GM13977 (cell line): ENCODE measurements at places on chromosomes 16 and 17.

GRCh38 chr16:57012353-57012752 lies 23.0 kb downstream of the NLRC5 start:
- no peak for DNase-seq

DNA sequence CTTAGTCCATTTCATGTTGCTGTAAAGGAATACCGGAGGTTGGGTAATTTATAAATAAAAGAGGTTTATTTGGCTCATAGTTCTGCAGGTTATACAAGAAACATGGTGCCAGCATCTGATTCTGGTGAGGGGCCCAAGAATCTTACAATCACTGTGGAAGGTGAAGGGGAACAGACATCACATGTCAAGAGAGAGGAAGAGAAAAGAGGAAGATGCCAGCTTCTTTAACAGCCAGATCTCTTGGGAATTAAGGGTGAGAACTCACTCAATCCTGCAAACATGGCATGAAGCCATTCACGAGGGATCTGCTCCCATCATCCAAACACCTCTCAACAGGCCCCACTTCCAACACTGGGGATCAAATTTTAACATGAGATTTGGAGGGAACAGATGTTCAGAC lies 49.5 kb downstream of the BMERB1 start:
- DNase-seq = no peak

DNA sequence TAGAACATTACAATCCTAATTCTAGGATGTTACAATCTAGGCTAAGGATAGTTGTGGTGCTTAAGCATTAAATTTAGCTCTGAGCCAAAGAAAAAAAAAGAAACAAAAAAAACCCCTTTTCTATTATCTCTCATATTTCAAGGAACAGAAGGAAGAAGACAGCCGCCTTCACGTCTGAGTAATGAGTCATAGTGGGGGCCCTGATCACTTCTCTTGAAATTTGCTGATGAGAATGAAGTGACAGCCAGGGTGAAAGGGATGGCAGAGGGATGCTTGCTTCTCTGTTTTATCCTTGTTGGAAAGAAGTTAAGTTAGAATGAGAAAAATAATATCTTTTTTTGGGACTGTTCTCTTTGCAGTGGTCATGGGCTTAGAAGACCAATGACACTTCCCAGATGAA lies 82.6 kb upstream of the MPHOSPH6 start:
- no peak for DNase-seq

DNA sequence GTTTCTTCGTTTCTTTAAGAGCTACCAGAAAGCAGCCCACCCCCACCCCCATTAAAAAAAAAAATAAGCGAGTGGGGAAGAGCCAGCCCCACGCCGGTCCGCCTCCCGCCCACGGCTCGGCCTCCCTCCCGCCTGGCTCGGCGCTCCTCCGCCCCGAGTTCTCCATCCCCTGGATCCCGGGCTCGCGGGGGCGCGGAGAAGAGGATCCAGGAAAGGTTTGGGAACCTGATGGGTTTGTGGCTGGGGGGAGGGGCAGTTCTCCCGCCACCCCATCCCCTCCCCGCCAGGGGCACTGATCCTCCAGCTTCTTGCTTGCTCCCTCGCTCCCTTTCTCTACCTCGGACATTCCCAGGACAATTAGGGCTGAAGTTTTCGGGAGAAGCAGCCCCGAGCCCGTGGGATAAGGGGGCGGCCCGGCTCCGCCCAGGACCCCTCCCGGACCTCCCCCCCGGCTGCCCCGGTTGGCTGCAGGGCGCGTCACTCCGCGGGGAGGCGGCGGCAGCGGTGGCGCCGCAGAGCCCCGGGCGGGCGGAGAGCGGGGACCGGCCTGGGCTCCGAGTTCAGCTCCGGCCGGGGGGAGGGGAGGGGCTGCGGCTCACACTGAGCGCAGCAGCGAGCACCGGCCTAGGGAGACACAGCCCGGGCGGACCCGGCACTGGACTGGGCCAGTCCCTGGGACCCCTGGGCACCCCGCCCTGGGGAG lies 1.0 kb upstream of the SALL1 start:
- no peak for DNase-seq

GRCh38 chr17:53061446-53061845 lies 761.3 kb upstream of the KIF2B start:
- DNase-seq = no peak

GRCh38 chr16:51450909-51451308 lies 299.8 kb upstream of the SALL1 start:
- DNase-seq = no peak

GRCh38 chr16:78211946-78212345 lies 112.5 kb downstream of the WWOX start:
- no peak for DNase-seq

- DNase-seq = peak; percentile 80
Observed at GRCh38 chr17:32659419-32659842, 172.6 kb downstream of the CDK5R1 start.

- no peak for DNase-seq
Observed at GRCh38 chr16:27084307-27085028, 17.7 kb downstream of the C16orf82 start.

DNA sequence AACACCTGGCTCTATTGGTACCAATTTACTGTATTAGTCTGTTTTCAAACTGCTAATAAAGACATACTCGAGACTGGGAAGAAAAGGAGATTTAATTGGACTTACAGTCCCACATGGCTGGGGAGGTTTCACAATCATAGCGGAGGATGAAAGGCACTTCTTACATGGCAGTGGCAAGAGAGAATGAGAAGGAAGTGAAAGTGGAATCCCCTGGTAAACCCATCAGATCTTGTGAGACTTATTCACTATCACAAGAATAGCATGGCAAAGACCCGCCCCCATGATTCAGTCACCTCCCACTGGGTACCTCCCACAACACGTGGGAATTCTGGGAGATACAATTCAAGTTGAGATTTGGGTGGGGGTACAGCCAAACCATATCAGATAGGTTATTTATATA lies 22.6 kb upstream of the GOSR1 start:
- no peak for DNase-seq

DNA sequence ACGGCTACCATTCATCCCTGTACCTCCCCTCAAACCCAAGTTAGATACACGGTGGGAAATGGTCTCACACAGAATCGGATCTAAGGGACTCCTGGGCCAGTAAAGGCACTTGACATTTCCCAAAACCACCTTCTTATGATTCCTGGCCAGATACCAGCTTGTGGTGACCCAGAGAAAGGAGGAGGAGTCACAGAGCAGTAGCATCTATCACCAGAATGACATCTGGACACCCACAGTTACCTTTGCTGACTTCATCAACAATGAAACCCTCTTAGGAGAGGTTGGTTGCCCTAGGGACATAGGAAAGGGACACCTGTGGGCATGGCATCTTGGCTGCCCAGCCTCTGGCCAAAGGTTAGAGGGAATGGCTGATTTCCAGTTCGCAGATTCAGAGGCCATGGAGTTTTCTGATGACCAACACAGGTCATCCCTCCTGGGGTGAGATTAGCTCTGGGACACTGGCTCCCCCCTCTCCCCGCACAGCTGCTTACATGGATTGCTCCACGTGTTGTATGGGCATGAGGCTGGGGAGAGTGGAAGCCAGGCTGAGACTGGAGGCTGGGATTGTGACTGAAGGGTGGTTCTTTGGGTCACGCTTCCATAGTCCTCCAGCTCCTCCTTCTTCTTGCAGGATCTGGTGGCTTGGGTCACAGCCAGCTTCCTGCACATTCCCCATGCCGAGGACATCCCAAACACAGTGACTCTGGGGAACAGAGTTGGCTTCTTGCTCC lies 1.4 kb upstream of the AOC3 start:
- no peak for DNase-seq

DNA sequence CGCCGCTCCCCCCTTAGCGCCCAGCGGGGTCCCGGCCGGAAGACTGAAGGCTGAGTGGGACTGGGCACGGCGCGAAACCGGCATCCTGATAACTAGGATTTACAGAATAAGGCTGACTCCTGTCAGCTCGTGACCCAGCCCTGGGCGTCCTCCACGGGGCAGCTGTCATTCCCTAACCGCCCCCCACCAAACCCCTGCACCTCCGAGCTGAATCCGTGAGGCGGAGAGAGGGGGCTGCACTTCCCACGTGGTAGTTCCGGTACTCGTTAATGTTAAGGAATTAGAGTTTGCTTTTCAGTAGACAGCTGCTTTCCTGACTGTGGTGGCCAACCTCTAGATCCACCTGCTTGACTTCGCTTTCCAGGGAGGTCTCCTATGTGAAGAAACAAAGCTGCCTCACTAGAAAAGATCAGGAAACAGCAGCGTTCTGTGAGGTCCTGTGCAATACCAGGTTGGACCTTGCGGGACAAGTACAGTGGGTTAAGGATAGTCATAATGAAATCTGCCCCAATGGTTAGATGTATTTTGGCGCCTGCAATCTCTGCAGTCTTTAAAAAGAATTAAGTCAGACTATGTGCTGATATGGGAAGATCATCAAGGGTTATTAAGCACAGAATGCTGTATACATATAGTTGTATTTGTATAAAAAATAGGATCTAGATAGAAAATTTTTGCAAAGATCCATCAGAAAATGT lies 1.1 kb upstream of the WBP2 start:
- no peak for DNase-seq

DNA sequence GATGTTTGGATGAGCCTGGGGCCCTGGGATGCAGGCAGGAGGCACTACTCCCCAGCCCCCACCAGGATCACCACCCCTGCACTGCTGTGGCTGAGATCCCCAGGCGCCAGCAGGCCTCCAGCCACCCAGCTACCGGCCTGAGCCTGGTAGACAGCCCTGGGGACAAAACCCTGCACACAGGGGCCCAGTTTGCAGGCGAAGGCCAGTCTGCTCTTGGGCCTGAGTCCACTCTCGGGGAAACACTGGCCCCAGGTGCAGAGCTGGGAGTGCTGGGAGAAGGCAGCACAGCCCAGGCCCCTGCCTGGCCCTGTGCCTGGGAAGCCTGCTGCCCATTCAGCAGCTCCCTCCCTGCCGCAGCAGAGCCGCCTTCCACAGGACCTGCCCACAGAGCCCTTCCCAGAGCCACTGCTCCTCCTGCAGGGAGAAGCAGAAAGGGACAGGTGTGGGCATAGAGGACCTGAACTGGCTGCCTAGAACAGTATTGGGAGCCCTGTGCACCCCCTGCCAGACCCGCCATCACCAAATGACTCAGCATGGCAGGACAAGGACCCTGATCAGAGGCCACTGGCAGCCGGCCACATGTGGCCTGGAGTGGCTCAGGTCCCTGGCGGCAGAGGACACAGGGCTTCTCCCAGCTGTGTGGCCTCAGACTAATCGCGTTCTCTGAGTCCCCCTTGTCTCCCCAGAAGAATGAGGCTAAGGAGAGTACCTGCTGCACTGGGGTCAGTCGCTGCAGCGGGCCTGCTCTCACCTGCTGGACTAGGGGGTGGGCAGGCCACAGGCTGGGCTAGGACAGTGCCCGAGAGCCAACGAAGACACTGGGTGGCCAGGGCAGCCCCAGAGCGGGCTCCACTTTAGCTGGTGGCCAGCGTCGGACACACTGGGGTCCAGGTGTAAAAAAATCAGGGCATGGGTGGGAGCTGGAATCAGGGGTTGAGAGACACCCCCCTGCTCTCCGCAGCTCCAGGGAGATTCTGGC lies 10.7 kb downstream of the MSRB1 start:
- DNase-seq = no peak

DNA sequence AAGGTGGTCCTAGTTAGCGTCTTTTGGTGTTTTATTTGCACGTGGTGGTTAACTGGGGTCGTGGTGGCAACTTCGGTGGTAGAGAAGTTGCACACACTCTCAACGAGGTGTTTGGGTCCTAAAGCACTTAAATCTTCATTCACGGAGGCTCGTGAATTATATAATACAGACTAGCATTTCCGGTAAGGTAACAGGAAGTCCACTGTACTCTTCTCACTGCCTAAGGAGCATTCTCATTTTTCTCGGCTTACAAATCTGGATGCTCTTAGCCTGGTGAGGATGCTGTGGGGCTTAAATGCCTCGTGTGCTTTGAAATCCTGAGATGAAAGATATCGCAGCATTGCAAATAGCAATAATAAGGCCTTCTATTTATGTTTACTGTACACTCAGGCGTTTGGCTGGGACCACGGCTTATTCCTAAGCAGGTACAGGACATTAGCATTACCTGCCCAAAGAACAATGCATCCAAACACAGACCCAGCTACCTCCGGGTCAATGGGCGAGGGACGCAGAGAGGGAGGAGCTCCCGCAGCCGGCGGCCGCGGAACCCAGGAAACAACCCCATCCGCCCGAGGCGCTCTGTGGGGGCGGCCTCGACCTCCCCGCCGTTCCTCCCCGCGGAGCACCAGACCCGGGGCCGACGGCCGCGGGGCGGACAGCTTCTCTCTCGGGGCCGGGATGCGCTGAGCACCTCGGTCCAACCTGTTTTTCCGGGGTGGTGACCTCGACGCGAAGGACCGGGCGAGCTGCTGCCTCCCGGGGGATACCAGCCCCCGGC lies 856 bp downstream of the DNAJA2 start:
- peak; percentile 72 for DNase-seq
